ENCODE measurements at places on chromosomes 5 and 9. TPM values are rescaled to one million over a fixed set of nuclear protein-coding genes. Genes with fewer than 3 reads are reported as not detected.

Gene SMIM23
- not detected for polyA plus RNA-seq

Gene DBH
- 0.01 TPM for polyA plus RNA-seq

Gene ZNF300
- polyA plus RNA-seq, result 12.6 TPM

Gene CAVIN4
- polyA plus RNA-seq, result 0.07 TPM

Gene PCDHB9
- polyA plus RNA-seq, result 0.16 TPM

Gene CTNND2
- polyA plus RNA-seq, result 0.09 TPM

Gene GPRIN1
- polyA plus RNA-seq, result 0.72 TPM

Gene RORB
- 0.04 TPM for polyA plus RNA-seq

Gene FAM221B
- not detected for polyA plus RNA-seq

Gene FOXB2
- polyA plus RNA-seq, result not detected

Gene GRM6
- not detected for polyA plus RNA-seq

Gene LHX3
- polyA plus RNA-seq, result not detected

Gene CFAP90
- not detected for polyA plus RNA-seq

Gene OR1Q1
- polyA plus RNA-seq, result not detected

Gene TMC1
- 10.3 TPM for polyA plus RNA-seq

Gene DND1
- polyA plus RNA-seq, result 1.9 TPM

Gene ADAMTS16
- not detected for polyA plus RNA-seq

Gene NR5A1
- not detected for polyA plus RNA-seq
